Fibroblast of skin of right biceps (primary cell): ENCODE measurements at places on chromosomes 3 and 15.

- DNase-seq = no peak
Observed at GRCh38 chr15:82874267-82874666, 64.8 kb downstream of the WHAMM start.

DNA sequence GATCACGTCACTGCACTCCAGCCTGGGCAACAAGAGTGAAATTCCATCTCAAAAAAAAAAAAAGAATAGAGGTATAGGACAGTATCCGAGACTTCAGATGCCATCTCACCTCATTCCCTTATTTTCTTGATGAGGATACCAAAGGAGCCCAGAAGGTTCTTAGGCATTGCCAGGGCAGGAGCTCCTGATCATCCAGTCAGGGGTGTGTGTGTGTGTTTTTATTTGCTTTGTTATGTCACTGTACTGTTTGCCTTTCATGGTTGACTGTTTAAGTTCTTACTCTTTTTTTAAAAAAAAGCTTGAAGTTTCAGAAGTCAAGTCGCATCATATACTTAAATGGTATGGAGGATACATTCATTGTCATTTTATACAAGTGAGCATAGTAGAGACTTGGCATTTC is 140.0 kb upstream of the BHLHE40 start:
- no peak for DNase-seq

- no peak for DNase-seq
Observed at GRCh38 chr3:38487323-38487722, 8.8 kb upstream of the EXOG start.

- peak; percentile 94 for DNase-seq
Observed at GRCh38 chr3:72274493-72275330, 489.8 kb upstream of the PROK2 start.

DNA sequence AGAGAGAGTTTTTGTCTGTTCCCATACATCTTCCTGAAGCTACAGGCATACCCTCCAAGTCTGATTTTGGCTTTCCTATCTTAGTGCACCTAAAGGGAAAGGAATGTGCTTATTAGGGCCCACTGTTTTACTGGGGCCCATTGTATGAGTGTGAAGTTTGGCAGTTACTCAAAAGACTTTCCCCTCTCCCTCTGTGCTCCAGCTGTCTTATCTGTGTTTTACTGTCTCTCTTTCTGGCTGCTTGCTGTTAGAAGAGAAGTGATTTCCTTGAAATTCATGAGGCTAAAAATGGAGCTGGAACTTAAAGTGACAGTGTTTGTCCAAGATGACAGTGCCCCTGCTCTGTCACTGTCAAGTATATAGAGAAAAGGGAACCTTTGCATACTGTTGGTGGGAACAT is 436.2 kb downstream of the OCA2 start:
- no peak for DNase-seq

DNA sequence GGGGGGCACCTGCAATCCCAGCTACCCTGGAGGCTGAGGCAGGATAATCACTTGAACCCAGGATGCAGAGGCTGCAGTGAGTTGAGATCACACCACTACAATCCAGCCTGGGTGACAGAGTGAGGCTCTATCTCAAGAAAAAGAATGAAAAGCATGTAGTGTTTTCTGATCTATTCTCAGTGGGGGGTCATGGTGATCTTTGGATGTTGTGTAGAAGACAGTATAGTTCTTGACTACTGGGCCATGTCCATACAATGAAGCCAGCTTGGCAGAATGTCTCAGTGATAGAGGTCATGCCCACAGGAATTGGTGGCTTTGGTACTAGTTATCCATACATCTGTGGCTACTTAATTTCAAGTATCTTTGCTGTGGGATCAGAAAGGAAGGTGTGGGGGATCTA is 26.8 kb upstream of the NANOGP8 start:
- no peak for DNase-seq

DNA sequence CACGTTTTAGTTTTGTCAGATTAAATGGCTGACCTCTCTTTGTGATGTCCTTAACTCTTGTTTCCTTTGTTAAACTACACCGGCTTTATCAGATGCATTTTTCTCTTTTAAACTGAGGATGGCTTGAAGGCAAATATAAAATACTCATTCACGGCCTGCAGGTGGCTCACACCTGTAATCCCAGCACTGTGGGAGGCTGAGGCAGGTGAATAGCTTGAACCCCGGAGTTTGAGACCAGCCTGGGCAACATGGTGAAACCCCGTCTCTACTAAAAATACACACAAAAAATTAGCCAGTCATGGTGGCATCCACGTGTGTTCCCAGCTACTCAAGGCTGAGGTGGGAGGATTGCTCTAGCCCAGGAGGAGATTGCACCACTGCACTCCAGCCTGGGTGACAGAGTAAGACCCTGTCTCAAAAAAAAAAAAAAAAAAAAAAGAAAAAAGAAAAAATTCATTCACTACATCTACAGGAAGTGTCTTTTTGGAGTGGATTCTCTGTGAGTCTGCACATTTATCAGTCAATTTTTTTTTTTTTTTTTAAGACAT is 34.7 kb upstream of the SACM1L start:
- no peak for DNase-seq

DNA sequence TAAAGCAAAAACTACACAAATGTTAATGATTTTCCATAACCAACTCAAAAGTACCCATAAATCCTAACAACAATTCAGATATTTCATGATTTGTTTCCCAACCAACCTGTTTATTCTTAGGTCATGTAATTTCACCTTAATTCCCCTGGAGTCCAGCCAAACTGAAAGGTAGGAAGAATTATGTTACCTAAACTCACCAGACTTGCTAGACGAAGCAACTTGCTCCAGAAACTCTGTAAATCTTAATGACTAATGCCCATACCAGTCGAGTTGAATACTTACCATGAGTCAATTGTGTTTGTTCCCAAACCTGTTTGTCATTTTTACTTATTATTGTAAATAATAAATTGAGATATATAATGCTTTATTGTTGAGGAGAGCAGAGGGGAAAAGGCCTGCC is 1030.0 kb downstream of the TBL1XR1 start:
- DNase-seq = no peak

DNA sequence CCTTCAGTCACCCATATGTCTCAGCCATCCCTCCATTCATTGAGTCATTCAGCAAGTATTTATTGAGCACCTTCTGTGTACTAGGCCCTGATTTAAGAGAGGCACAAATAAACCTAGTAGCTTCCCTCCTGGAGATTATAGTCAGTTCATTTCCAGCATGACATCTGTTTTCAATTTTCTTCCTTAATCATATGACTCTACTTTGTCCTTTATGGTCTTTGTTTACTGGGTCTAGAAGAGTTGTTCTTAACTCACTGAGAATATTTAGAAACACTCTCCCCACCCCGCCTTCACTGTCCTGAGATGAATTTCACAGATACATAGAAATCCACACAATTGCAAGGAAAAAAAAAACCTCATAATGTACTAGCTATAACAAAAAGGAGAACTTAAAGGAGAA is 44.8 kb upstream of the ADAMTS9 start:
- peak; percentile 30 for DNase-seq

GRCh38 chr15:42772144-42772543 is 35.2 kb upstream of the CDAN1 start:
- no peak for DNase-seq

DNA sequence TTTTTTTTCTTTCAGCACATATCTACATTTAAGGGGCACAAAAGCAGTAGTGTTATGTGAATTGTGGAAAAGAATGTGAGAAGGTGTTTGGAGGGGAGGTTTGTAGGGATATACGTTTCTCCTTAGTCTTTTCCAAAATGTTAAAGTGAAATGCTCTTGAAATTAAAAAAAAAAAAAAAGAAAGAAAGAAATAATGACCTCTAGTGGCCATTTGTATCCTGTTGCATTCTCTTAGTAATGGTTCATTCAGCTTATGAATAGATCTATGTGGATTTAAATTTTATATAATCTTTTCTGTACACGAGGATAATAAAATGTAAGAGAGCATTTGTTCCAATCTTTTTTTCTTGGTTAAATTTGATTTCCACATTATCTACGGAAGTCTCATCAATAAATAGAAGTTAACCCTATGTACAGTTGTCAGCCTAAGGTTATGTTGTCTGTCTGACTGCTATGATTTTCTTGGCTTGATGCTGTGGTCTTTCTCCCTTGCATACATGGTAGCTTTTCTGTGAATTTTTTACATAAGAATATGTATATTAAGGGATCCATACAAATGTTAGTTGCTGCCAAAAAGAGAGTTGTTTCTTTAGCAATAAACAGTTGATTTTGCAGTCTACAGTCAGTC is 1.7 kb downstream of the P2RY13 start:
- peak; percentile 38 for DNase-seq

DNA sequence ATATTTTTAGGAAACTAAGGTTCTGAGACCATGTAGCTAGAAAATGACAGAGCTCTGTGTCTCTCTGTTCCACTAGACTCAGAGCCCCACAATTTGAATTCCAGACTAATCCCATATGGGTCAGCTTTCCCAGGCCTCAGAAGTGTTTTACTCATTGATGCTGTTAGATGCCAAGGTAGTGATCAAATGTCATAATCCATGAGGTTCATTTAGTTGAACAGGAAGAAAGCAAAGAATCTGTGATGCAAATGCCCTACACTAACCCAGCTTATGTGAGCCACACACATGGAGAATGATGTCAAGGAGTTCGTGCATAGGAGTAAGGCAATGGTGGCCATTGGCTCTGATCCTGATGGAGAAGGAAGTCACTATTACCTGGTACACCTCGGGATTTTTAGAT is 363.4 kb upstream of the RARB start:
- DNase-seq = peak; percentile 28

GRCh38 chr3:12165909-12166308 is 7.2 kb upstream of the TIMP4 start:
- DNase-seq = no peak

DNA sequence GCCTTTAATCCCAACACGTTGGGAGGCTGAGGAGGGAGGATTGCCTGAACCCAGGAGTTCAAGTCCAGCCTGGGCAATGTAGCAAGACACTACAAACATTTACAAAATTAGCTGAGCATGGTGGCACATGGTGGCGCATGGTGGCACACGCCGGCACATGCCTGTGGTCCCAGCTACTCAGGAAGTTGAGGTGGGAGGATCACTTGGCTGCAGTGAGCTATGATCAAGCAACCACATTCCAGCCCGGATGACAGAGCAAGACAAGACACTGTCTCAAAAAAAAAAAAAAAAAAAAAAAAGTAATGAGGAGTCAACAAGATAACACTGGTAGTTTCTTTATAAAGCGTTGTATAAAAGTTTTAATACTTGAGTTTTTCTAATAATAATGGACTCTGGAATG is 10.1 kb downstream of the FEZF2 start:
- no peak for DNase-seq

- no peak for DNase-seq
Observed at GRCh38 chr3:37631686-37632085, 230.0 kb upstream of the CTDSPL start.

DNA sequence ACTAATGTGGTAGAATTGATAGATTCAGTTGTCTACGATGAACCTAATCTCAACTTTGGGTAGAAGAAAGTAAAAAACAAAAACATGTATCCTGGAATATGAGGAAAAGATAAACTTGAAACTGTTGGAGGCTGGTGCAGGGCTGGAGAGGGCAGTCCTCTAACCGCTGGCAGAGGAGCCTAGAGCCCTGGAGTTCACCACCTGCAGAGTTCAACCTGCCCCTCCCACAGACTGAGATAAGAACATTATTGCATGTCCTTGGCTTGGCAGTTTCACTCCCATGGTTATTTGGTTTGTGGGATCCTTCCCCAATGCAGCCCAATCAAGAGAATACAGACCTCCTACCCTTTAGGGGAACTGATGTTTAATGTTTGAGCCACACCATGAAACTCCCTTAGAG is 53.2 kb upstream of the GATM start:
- DNase-seq = no peak

DNA sequence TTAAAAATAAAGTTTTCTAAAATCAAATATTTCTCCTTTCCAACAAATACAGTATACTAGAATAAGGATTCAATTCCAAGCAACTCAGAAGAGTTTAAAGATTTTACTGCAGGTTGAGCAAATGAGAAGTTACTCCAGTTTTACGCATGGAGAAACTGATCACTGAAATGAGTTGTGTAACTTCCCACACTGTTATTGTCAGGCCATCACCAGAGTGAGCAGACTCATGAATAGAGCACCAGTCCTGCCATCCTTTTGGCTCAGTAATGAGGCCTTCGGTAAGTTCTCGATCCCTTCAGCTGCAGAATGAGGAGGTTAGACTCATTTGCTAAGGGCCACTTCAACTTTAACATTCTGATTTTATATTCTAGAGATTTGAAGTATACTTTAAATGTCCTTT is 48.1 kb downstream of the OSBPL10 start:
- DNase-seq = no peak

DNA sequence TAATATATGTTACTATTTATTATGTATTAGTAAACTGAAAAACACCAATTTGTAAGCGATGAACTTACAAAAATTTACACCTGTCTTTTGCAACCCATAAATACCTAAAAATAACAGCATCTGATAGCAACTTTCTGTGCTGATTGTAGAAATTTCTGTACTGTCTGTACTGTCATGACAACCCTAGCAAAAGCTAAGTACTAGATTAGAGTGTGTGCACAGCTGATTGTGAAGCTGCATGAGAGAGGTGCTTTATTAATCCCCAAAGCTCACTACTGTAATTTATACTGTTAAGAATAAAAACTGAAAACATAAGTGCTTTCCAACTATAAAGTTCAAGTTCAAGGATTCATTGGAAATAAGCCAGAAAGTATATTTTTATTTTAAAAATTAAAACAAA is 815 bp downstream of the BCL2A1 start:
- DNase-seq = no peak

- DNase-seq = no peak
Observed at GRCh38 chr3:149291178-149291577, 42.3 kb downstream of the TM4SF18 start.

GRCh38 chr3:184693011-184693975 is 18.6 kb downstream of the MAGEF1 start:
- DNase-seq = no peak

DNA sequence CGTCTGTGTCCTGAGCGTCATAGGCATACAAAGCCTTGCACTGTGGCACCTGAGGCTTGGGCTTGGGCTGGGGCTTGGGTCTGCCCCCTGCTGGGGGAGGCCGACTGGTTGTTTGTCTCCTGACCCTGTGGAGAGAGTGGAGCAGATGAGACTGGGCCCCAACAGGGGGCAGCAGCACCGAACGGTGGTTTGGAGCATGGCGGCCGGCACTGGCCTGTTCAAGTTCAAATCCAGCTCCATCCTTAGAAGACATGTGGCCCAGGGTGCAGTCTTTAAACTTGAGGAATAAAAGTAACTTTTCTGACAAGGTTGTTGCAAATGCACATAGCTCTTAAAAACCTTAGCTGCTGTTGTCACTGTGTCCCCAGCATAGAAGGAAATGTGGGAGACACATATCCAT is 33.3 kb downstream of the CCNB2 start:
- peak; percentile 44 for DNase-seq

DNA sequence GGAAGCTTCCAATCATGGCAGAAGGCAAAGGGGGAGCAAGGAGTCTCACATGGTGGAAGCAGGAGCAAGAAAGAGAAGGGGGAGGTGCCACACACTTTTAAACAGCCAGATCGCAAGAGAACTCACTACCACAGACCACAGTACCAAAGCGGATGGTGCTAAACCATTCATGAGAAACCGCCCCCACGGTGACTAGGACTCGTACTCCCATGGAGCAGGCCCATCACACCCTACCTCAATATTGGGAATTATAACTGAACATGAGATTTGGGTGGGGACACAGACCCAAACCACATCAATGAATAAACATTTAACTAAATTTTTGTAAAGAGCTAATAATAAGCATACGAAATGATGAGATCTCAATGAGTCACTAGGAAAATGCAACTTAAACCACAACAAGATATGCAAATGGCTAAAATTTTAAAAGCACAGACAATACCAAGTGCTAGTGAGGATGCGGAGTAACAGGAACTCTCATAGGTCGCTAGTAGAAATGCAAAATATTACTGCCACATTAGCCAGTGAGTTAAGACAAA is 10.0 kb downstream of the MRPS25 start:
- peak; percentile 25 for DNase-seq

GRCh38 chr3:177336873-177337450 is 139.7 kb upstream of the TBL1XR1 start:
- DNase-seq = peak; percentile 61
